BJ (cell line): ENCODE measurements at places on chromosomes 2 and 18. TPM values are rescaled to one million over a fixed set of nuclear protein-coding genes. Genes with fewer than 3 reads are reported as not detected.

Gene POLR1A
- 8.0 and 9.0 TPM in 2 replicates for polyA plus RNA-seq

GRCh38 chr2:226728996-226729395 is 70.6 kb downstream of the IRS1 start:
- DNase-seq: no peak

DNA sequence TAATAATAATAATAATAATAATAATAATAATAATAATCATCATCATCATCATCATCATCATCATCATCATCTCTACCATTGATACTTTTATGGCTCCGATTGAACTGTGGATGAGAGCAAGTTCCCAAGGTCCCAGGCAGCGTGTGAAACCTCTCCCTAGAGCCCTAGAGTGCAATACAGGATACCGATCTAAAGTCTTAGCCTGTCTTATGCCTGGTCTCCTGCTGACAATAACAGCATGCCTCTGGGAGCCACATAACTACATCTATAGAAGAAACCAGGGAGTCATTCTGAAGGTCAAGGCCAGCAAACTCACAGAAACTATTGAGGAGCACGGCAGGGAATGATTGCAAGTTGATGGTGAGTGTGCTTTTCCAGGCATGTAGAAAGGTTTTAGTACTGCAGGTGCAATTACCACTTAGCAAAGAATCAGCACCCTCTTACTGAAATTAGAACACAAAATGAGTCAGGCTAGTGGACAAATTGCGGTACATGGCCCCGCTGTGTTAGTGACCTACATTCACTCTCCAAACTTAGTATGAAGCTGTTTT is 457.2 kb upstream of the CDH20 start:
- no peak for DNase-seq

DNA sequence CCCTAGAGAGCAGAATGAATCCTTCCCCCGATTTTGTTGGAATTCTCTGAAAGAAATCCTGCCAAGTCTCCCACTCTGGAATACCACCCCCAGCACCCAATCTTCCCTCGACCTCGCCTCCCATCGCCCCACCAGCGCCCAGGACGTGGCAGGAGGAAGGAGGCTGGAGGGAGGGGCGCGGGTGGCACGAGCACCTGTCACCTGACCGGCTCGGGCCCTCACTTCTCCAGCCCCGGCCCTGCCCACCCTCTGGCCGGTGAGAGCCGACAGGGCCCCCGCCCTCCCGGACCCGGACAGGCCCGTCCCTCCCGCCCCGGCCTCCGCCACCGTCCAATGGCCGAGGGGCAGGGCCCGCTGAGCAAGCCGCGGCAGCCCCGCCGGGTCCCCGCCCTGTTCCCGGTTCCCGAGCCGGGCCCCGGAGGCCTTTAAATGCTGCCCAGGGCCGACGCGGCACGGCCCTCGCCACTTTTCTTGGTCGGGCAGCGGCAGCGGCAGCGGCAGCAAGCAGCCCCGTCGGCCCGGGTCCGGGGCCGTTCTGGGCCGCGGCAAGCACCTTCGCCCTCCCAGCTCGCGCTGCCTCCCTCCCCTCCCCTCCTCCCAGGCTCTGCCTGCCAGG is at the start of gene LGALSL:
LGALSL (plus strand) TSS at position 393 of the 616 bp plus-strand sequence. CDS start 384 bp downstream, outside the sequence.
- DNase-seq: no peak

GRCh38 chr18:47389210-47389609 is 137.8 kb upstream of the SKOR2 start:
- DNase-seq: no peak

DNA sequence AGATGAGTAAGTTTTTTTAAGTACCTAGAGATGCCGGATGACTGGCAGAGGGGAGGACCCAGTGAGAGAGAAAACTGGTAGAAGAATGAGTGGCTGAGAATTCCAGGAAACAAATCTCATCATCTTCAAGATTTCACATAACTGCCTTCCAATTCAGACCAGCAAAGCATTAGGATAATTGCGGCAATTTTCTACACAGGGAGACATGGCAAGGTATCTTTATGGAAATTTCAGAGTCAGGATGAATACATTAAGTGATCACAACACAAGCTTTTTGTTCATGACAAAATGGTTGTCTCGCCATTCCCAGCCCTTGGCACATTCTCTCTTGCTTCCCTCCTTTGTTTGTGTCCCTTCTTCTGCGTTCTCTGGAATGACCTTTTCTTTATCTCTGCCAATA is 82.1 kb downstream of the ALK start:
- no peak for DNase-seq

DNA sequence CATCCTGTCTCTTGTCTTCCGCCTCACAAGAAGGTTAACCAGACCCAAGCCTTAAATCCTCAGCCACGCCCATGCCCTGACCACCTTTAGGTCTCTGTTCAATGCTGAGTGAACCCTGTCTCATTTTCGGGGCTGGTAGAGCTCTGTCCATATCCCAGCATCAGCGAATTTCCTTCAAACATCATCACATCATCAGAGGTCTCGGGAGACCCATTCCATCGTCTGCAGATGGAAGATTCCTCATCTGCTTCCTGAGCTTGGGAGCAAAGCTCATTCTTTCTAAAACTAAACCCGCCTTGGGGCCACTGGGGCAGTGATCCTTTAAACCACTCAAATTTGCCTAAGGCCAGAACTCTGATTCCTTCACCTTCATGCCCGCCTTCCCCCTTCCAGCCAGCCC is 173.7 kb downstream of the TTC32 start:
- no peak for DNase-seq

GRCh38 chr2:54941248-54941984 is 108.8 kb downstream of the RTN4 start:
- DNase-seq: no peak

DNA sequence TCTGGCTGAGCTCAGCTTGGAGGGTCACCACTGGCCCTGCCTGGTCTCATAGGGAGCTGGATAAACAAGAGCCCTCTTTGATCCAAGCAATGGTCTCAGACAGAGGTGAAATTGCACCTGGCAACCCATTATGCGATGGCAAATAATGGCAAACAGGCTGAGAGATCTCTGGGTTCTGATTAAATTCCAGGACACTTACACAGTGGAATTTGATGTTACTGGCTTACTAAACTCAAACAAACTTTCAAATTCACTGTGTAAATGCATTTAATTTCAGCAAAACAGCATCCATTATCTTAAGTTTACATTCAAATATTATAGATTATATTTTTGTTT is 19.5 kb upstream of the STAT4 start:
- DNase-seq: no peak

Gene RAMP1
- polyA plus RNA-seq: 5.7 and 10.8 TPM in 2 replicates
